ENCODE measurements at places on chromosomes 11 and 22.

GRCh38 chr11:8108421-8108820, 27.4 kb downstream of the TUB start:
- no peak for DNase-seq

GRCh38 chr11:64655941-64656601, 65.1 kb downstream of the SLC22A12 start:
- no peak for DNase-seq

DNA sequence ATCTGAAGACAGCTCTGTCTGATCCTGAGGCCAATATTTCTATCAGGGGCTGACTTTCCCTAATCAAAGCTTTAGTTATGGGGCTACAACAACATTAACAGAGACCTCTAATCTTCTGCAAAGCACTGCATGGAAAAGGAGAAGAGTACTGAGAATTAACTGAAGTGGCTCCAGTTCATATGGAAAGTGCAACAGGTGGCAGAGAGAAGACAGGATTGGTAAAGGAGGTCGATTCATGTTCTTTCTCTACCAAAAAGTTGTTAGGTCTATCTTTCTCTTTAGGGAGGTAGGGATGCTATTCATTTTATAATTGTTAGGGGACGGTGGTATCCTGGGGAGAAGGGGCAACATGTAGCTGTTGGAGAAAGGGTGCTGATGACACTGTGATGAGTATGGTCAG, 232.7 kb upstream of the NARS2 start:
- no peak for DNase-seq

GRCh38 chr11:123585206-123585605, 69.2 kb downstream of the SCN3B start:
- no peak for DNase-seq

GRCh38 chr22:42072606-42073330, 1.3 kb upstream of the PHETA2 start:
- no peak for DNase-seq

DNA sequence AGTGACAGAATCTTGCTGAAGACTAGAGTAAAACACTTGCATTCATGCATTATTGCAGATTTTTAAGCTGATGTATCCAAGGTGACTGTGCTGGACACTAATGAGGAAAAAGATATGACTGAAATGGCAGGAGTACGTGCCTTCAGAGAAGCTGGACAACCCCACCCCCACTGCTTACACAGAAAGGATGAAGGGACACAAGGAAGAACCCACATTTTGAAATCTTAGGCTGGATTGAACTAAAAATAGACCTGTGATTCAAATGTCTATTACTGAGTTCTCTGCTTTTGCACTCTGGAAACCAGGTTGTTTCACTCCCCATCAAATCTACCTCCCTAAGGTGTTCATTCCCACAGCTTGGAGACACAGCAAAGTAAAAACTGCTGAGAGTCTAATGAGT, 117.1 kb downstream of the KCNC1 start:
- no peak for DNase-seq

- DNase-seq: no peak
Observed at GRCh38 chr22:48404801-48405447, 1422.7 kb downstream of the BRD1 start.

- DNase-seq: no peak
Observed at GRCh38 chr22:29901354-29901753, 18.4 kb downstream of the MTMR3 start.

DNA sequence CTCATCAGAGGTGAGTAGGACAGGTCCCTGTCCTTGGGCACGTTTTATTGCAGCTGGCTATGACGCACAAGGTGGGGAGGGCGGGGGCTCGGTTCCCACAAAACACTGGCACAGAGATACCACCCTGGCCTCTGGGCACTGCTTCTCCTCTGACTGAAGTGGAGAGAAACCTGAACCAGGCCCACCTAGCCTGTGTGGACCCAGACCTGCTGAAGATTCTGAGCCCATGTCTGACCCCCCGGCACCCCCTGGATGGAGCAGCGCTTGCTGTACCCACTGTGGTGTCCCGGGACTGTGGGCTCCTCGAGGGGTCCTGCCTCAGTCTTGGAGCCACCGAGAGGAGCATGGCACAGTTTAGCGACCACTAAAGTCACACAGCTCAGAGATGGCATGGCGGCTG, 72.6 kb downstream of the PARVB start:
- DNase-seq: no peak

- DNase-seq: no peak
Observed at GRCh38 chr11:38038777-38039176, 1440.7 kb upstream of the RAG2 start.

- no peak for DNase-seq
Observed at GRCh38 chr11:107928767-107929507, 689 bp downstream of the RAB39A start.

GRCh38 chr11:118885831-118886565, 2.3 kb downstream of the CXCR5 start:
- no peak for DNase-seq

- peak; percentile 54 for DNase-seq
Observed at GRCh38 chr11:128022007-128022368, 565.4 kb downstream of the ETS1 start.

GRCh38 chr11:95257456-95257971, 26.5 kb upstream of the SESN3 start:
- no peak for DNase-seq

- no peak for DNase-seq
Observed at GRCh38 chr11:128701086-128701485, 7.2 kb downstream of the FLI1 start.

DNA sequence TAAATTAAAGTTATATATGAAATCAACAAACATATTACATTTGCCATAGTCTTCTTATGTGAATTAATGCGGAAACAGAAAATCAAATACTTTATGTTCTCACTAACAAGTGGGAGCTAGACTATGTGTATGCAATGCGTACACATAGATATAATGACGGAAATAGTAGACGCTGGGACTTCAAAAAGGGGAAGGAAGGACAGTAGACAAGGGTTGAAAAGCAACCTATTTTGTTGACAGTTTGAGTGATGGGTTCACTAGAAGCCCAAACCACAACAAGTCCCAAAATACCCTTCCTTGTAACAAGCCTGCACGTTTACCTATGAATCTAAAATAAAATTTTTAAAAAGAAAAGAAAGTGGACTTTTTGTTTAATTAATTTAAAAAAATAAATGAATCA, 430.8 kb upstream of the CNTN5 start:
- no peak for DNase-seq

DNA sequence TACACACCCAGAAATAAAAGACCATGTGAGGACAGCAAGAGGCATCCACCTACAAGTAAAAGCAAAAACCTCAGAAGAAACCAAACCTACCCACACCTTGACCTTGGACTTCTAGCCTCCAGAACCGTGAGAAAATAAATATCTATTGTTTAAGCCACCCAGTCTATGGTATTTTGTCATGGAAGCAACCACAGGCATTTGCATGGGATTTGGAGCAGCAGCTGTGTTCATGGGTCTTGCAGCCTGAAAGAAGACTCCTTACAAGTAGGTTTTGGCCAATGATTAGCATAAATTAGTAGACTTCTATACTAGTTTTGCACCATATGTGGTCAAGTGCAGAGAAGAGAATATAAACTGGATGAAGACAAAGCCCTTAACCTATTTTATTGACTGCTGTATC, 27.9 kb downstream of the FSHB start:
- DNase-seq: no peak

DNA sequence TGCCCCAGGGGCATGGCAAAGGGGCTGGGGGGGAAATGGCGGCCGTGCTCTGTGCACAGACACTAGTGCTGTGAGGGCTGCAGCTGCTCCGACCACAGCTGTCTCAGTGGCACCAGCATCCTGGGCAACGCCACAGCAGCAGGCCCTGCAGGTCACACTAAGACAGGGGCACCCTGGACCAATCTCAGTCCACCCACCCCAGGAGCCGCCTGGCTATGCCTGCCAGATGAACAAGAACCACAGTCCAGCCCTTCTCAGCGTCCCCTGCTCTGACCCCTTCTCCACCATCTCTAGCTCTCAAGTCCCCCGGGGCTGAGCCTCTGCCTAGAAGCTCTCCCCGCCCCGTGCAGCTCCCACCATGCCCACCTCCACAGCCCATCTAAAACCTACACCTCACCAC, 16.5 kb downstream of the TUBGCP6 start:
- no peak for DNase-seq

- DNase-seq: no peak
Observed at GRCh38 chr11:31433851-31434250, 64.2 kb downstream of the DNAJC24 start.

DNA sequence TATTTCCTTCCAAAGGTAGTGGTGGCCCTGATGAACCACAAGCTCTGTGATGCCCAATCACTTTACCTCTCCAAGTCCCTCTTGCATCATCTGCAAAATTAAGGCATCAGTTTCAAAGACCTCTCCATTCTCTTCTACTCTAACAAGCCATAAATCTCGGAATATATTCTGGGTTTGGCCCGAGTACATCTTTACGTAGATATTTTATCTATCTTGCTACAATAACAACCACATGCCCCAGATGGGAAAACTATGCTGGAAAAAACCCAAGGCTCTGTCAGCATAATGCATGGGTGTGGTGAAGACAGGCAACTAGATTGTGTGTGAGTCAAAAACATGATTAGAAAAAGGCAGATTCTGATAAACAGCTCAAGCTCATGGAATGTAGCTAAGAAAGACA, 228.2 kb upstream of the BLID start:
- peak; percentile 7 for DNase-seq

- no peak for DNase-seq
Observed at GRCh38 chr11:47239852-47240251, 8.8 kb downstream of the ACP2 start.

DNA sequence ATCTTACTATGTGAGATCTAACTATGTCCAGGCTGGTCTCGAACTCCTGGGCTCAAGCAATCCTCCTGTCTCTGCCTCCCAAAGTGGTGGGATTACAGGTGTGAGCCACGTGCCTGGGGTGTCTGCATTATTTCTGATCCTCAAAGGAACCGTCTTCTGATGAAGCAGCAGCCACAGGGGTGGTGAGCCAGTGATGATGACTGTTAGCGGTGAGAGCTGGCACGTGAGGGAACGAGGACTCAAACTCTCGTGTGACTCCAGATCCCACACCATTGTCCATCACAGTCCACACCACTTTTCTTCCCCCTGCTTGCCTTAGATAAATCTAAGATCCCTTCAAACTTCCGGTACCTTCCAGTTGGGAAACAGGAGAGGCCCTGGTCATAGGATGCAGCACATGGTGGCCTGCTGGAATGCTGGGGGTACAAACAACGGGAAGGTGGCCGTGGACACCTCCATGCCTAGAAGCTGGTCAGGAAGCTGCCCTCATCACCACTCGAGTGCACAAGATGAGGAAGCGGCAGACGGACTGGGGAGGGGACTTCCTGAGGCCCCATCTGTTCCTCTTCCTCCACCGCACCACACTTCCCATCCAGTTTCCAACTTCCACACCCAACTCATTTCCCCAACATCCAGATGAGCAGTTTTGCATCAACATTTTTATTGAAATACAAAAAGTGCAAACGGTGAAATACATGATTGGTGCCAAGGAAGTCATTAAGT, 23.8 kb downstream of the ARHGAP1 start:
- DNase-seq: no peak

DNA sequence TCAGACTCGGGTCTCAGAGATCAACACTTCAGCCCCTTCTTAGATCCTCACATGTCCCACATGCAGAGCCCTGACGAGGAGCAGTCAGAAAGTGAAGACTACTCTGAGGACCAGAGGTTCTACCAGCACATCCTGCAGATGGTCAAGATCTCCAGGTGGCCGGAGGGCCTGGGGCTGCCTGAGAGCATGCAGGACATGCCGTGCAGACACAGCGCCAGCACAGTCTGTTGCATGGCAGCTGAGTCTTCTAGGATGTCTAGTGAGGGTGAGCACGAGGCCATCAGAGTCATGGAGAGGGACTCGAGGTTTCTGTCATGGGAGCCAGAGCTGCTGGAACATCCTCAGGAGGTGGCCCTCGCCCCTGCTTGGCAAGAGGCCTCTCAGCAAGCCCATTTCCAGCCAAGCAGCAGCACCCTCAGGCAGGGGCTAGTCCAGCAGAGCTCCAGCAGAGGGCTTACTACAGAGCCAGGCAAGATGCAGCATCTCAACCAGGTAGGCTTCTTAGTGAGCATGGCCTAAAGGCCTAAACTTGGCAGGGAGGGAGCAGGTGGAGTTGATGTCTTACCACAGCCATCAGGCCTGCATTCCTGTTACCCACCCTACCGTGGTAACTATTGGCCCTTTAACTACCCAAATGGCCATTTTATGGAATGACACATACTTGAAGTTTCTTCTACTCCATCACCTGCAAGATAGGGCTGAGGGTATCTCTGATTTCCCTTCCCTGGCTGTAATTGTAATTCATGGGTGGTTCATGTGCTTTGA, 28.7 kb downstream of the CEP164 start:
- DNase-seq: peak; percentile 28

GRCh38 chr11:69904161-69904973, 85.2 kb upstream of the FGF3 start:
- no peak for DNase-seq

- no peak for DNase-seq
Observed at GRCh38 chr11:12186701-12187100, 76.3 kb downstream of the MICAL2 start.

DNA sequence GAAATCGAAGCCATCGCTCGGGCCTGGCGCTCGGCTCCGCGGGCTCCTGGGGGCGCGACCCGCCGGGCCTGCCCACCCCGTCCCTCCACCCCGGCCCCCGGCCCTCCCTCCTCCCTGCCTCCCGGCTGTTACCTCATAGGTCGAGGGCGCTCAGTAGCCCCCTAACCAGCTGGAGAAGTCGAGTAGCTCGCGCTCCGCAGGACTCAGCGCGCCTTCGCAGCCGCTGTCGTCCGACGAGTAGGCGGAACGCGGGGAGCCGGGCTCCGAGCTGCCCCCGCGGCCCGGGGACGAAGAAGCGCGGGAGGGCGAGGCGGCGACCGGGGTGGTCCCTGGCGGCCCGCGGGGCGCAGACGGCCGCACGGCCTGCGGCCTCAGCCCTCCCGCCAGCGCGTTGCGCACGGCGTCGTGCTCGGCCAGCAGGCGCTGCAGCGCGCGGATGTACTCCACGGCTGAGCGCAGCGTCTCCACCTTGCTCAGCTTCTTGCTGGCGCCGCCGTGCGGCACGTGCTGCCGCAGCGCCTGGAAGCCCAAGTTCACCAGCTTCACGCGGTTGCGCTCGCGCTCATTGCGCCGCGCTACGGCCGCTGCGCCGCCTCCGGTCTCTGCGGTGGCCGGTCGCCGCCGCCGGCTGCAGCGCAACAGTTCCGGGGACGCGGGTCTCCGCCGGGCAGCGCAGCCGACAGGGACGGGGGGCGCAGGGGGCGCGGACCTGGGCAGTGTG, 627 bp downstream of the ASCL2 start:
- peak; percentile 9 for DNase-seq

- DNase-seq: no peak
Observed at GRCh38 chr22:22161924-22162851, 82.4 kb upstream of the VPREB1 start.

GRCh38 chr11:106378513-106379179, 301.2 kb downstream of the AASDHPPT start:
- no peak for DNase-seq

- no peak for DNase-seq
Observed at GRCh38 chr22:40450616-40451015, 80.2 kb downstream of the SGSM3 start.

DNA sequence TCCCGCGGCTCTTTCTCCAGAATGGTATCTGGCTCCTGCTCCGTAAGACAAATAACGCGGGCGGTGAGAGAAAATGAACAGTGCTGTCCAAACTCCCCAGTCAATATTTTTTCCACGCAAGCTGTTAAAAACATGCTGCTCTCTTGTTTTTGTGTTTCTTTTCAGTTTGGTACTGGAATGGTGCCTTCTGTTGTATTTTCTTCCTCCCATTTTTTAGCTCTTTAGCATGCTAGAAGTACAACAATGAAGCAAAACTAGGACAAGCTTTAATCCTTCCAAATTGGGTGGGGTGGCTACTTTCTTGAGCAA, 599 bp upstream of the PPP2R1B start:
- no peak for DNase-seq

GRCh38 chr11:104122836-104123235, 41.1 kb downstream of the PDGFD start:
- DNase-seq: no peak

Data from renal cortical epithelial cell (primary cell).